Activated naive CD4-positive, alpha-beta T cell treated with anti-CD3 and anti-CD28 coated beads, Interleukin-2, amount 50 U/mL, for 72 hours (primary cell): ENCODE measurements at places on chromosomes 13 and 19. TPM values are rescaled to one million over a fixed set of nuclear protein-coding genes. Genes with fewer than 3 reads are reported as not detected.

CPT1C gene
- 4.3 TPM for total RNA-seq

RXFP2 gene
- total RNA-seq, result not detected

DNA sequence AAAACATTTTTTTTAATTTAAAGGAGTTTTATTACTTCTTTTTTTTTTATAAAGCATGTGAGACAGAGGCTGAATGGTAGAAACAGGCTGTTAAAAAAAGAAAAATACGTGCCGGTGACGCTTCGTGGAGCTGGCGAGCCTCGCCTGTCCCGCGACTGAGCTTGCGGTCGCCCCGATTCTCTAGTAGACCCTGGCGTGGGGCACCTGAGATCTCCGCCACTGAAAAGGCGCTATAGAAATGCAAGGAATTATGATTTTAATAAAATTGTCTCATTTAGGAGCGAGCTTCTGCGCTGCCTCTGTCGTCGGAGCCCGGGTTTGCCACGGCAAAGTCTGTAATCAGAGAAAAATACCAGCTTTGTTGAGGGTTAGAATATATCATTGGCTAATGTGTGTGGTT is 18.4 kb downstream of the NFIX start:
- DNase-seq, result no peak

GRCh38 chr13:31970231-31970930 is 61.2 kb upstream of the FRY start:
- no peak for DNase-seq

DNA sequence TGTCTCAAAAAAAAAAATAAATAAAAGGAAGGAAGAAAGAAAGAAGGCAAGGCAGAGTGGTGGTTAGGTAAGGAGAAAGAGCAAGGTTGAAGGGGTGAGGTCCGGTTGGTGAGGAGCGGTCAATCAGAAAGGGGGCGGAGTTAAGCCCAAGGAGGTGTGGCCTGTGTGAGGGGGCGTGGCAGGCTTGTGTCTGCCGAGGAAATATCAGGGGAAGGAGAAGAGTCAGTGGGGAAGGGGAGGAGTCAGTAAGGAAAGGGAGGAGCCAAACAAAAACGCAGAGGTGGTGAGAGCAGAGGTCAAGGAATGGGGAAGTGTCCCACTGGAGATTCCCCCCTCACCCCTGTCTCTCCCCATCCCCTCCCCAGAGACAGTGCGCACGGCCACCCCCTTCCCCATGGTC is 5.9 kb downstream of the CACNG7 start:
- no peak for DNase-seq

ZFR2 gene
- total RNA-seq, result 0.70 TPM

DNA sequence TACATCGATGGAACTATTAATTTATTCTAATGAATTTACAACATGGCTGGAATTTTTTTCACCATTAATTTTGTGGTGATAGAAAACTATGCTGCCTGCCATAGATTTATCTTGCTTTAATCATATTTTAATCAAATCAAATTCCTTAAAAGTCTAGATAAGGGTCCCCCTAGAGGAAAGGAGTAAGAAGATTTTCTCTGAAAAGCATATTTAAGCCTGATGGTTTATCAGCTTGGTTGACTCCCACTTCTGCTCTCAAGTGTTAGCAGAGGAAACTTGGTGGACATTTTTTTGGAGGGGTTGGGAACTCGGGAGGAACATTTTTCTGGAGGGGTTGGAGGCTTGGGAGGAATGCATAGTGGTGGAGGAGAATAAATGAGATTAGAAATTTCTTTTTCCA is 253.3 kb downstream of the KCNRG start:
- no peak for DNase-seq

DNA sequence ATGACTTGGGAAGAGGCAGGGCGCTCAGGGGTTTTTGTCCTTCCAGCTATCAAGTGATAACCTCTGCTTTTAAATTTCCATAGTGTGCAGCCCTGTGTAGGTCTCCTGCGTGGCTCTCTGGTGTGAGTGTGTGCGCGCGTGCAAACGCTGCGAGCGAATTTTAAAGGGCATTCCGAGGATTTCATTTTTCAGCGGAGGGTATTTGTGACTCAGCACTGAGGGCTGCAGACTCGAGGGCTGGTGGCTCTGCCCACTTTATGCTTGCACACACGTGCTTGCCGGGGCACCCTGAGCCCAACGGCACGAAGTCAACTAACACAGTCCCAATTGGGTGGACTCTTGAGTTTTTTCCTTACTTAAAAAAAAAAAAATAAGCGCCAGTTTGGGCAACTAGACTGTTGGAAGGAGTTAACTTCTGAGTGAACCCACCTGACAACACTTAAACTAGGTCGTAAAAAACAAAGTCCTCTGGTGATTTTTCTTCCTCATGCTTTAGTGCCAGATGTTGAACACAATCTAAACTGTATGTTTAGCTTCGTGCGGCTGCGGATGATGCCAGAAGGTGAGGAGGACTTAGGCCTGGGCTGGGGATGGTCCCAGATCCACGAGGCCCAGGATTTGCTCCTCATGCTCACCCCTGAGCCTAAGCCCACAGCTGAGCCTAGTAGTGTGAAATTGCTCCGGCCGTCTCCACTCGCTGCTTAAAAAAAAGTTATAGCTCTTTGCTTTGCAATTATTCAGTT is 2.1 kb downstream of the FGF9 start:
- no peak for DNase-seq

- no peak for DNase-seq
Observed at GRCh38 chr19:3833578-3834348, 35.1 kb downstream of the ZFR2 start.

- no peak for DNase-seq
Observed at GRCh38 chr19:13330285-13330684, 176.0 kb downstream of the CACNA1A start.

DNA sequence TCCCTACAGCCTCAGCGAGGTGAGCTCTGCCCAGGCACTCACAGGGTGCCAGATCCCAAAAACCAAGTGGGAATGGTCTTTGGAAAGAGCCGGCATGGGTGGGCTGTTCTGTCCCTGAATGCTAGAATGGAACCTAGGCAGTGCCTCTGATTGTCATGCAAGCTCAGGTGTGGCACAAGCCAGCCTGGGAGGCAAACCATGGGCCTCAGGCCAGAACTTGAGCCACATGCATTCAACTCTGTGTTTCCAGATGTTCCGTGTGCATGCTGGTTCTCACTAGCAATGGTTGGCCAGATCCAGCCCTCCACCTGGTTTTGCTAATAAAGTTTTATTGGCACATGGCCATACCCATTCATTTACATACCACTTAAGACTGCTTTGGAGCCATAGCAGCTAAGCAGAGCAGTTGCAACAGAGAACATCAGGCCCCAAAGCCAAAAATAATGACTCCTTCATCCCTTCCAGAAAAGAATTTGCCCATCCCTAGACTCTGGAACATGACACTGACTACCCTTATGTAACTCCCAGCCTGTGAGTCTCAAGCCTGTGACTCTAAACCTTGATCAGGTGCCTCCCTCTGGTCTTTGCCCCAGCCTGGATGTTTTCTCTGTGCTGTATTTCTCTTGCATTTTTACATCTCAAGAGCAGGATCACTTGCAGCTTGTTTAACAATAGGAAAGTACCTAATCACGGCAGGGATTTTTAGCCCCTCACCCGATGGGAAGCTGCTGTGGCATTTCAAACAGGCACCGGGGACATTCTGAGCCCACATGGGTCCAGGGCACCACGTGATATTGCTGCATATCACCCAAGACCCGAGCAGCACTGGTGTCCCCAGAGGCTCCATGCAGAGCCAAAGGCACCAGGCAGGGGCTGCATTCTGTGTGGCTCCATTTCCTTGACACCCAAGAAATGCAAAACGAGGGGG is 55.4 kb upstream of the USE1 start:
- no peak for DNase-seq

ANKRD24 gene
- 1.7 TPM for total RNA-seq

SYNGR4 gene
- total RNA-seq, result 0.41 TPM

SLITRK5 gene
- not detected for total RNA-seq

- no peak for DNase-seq
Observed at GRCh38 chr19:8333767-8334457, 9.2 kb downstream of the KANK3 start.

KLK2 gene
- total RNA-seq, result not detected

- DNase-seq, result no peak
Observed at GRCh38 chr13:39766464-39767158, 111.1 kb downstream of the COG6 start.
